ENCODE measurements at places on chromosomes 3 and 15. TPM values are rescaled to one million over a fixed set of nuclear protein-coding genes. Genes with fewer than 3 reads are reported as not detected.

Gene CDC25A
- 4.5 TPM for total RNA-seq

Gene CACNA2D2
- 2.4 TPM for total RNA-seq

Gene NR2E3
- total RNA-seq: not detected

Gene ASB14
- under 0.01 TPM for total RNA-seq

Gene SLC25A38
- total RNA-seq: 14.3 TPM

Gene ZPLD1
- total RNA-seq: not detected

Gene GP5
- not detected for total RNA-seq

Gene P2RY13
- 1.6 TPM for total RNA-seq

Gene TAGLN3
- 174 TPM for total RNA-seq

Gene MST1R
- 0.41 TPM for total RNA-seq

Data from frontal cortex (tissue), 4 donors.